Right lobe of liver (tissue), 6 donors: ENCODE measurements at places on chromosomes 4 and X. TPM values are rescaled to one million over a fixed set of nuclear protein-coding genes. Genes with fewer than 3 reads are reported as not detected.

Gene NOX1
- total RNA-seq: not detected

Gene SERTM2
- total RNA-seq: 0.20 TPM

Gene BEX5
- not detected for total RNA-seq

Gene USP26
- total RNA-seq: not detected

Gene SLC6A14
- not detected for total RNA-seq

Gene DGKK
- total RNA-seq: not detected

Gene IGFBP7
- total RNA-seq: 46.2 TPM

Gene RNF128
- 45.4 TPM for total RNA-seq

Gene HPGD
- total RNA-seq: 78.9 TPM

Gene SEC24B
- total RNA-seq: 22.1 TPM

Gene STK32B
- total RNA-seq: 0.05 TPM

Gene CD99L2
- total RNA-seq: 25.5 TPM

Gene TMPRSS11A
- not detected for total RNA-seq

Gene CXCL5
- total RNA-seq: not detected

Gene MSX1
- 0.19 TPM for total RNA-seq

Gene GPR78
- not detected for total RNA-seq

Gene NUP54
- 18.9 TPM for total RNA-seq

Gene PRDX4
- 120 TPM for total RNA-seq

Gene TENM3
- 3.0 TPM for total RNA-seq

Gene MID1IP1
- 51.6 TPM for total RNA-seq

- no peak for DNase-seq
- H3K27me3 ChIP-seq: no peaks in the 10 kb centered on the region
- no peaks in the 10 kb centered on the region for H3K36me3 ChIP-seq
- no peaks in the 10 kb centered on the region for H3K4me1 ChIP-seq
- no peak overlapping the region for H3K27ac ChIP-seq
These were observed 70.3 kb upstream of the UGT2B7 start for GRCh38 chr4:69025999-69026387.

GRCh38 chr4:18052158-18052557 is 30.6 kb upstream of the LCORL start:
- no peak overlapping the region for H3K4me3 ChIP-seq
- no peak overlapping the region for H3K27ac ChIP-seq
- DNase-seq: no peak
- H3K27me3 ChIP-seq: no peaks in the 10 kb centered on the region

DNA sequence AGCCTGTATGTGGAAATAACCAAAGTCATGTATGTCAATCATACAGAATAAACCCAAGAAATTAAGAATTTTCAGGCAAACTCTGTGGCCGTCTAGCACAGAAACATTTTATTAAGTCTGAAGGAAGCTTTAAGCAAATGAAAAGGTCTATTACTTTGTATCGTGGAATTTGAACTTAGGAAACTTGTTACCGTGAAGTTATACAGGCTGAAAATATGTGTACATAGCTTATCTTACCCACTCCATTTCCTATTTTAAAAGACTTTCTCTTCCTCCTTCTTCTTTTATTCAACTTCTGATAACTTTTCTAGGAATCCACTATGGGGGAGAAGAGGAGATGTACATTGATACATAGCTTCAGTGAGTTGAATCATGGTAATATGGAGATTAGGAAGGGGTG is 108.3 kb downstream of the AGTR2 start:
- no peak overlapping the region for H3K4me3 ChIP-seq
- H3K4me1 ChIP-seq: no peaks in the 10 kb centered on the region
- no peak overlapping the region for H3K27ac ChIP-seq
- DNase-seq: no peak

DNA sequence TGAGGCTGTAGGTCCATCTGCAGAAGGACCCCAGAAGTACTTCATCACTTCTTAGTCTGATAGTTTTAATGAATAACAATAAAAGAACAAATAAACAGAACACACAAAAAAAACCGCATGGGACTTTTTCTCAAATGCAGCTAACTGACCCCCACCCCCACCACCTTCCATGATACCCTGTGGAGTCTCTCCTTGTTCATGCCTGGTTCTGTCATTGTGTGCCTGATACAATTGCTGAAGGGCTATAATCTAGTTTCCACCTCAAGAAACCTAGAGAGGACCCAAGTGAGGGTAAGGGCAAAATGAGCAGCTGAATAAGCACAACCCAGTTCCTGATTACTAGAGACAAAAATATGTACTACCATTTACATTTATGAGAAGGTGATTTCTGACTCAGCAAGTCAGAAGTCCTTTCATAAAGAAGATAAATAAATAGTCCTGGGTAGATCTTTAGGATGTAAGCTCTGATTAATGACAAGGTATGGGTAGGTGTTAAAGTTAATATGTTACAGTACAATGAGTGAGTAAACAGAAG is 155.1 kb downstream of the TMA16 start:
- H3K27ac ChIP-seq: no peak overlapping the region
- no peaks in the 10 kb centered on the region for H3K4me1 ChIP-seq
- H3K4me3 ChIP-seq: no peak overlapping the region

DNA sequence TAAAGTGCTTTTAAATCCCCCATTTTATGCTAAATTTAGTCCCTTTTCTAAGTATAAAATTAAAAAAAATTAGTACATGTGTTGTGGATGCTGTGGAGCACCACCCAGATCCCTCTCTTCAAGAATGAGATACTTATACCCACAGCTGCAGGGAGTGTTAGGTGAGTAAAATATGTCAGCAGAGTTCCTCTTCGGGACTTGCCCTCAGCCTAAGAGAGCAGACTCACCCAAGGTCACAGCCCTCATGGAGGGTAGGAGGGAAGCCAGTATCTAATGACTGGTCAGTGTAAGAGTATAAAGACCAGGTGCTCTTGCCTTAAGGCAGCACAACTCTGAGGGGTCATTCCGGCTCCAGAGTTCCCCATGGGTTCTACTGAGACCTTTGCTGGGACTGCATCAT is 88.5 kb downstream of the REELD1 start:
- H3K4me1 ChIP-seq: no peaks in the 10 kb centered on the region
- H3K27ac ChIP-seq: no peak overlapping the region
- no peaks in the 10 kb centered on the region for H3K36me3 ChIP-seq
- H3K27me3 ChIP-seq: no peaks in the 10 kb centered on the region
- no peak overlapping the region for H3K4me3 ChIP-seq

DNA sequence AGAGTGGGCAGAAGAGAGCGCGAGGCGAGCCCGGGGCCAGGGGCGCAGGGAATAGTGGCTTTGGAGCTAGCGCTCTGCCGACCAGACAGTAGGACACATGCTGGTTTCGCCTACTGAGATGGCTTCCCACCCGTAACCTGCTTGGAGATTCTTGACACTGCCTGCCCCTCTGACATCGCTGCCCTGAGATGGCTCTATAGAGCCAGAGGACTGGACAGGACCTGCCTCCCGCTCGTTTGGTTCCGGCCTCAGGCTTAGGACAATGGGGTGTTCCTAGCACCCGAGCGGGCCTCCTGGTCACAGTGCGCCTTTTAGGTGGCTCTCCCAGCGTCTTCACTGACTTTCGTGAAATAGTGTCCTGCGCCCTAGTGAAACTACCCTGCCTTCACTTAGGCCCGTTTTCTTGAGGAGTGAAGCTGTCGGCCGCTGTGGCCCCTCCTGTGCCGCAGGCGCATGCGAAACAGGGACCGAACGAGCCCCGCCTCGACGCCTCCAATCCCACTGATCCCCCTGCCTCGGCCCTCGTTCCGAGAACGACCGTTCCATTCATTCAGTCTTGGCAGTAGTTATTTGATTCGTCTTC is 608 bp downstream of the TAF1 start:
- H3K27ac ChIP-seq: peak overlapping the region; percentile 55
- no peaks in the 10 kb centered on the region for H3K36me3 ChIP-seq
- DNase-seq: peak; percentile 30
- H3K4me1 ChIP-seq: no peaks in the 10 kb centered on the region

DNA sequence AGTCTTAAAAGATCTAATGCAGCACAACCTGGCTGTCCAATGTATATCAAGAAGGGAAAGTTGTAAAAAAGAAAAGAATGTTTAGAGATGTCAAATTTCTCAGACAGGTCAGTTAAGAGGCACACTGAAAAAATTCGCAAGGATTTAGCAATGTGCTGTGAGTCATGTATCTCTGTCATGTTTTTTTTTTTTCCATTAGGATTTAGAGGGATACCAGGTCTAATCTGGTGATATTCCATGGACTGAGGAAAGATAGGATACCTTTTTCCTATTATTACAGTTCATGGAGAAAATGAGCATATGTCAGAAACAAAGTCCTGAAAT is 815.4 kb upstream of the PCDH10 start:
- H3K27me3 ChIP-seq: no peaks in the 10 kb centered on the region
- no peak for DNase-seq
- H3K36me3 ChIP-seq: no peaks in the 10 kb centered on the region
- no peaks in the 10 kb centered on the region for H3K4me1 ChIP-seq
- no peak overlapping the region for H3K4me3 ChIP-seq

- DNase-seq: no peak
- no peak overlapping the region for H3K4me3 ChIP-seq
- no peaks in the 10 kb centered on the region for H3K27me3 ChIP-seq
- no peak overlapping the region for H3K27ac ChIP-seq
- no peaks in the 10 kb centered on the region for H3K36me3 ChIP-seq
These were observed 66.4 kb upstream of the GUCY1A1 start for GRCh38 chr4:155600244-155600643.

GRCh38 chrX:17053502-17053901 is 107.0 kb downstream of the REPS2 start:
- H3K4me1 ChIP-seq: no peaks in the 10 kb centered on the region
- no peak overlapping the region for H3K27ac ChIP-seq
- H3K27me3 ChIP-seq: no peaks in the 10 kb centered on the region
- DNase-seq: no peak

- no peak overlapping the region for H3K4me3 ChIP-seq
- no peaks in the 10 kb centered on the region for H3K4me1 ChIP-seq
- H3K27me3 ChIP-seq: no peaks in the 10 kb centered on the region
- no peak for DNase-seq
These were observed 52.4 kb downstream of the USP46 start for GRCh38 chr4:52606726-52607125.

DNA sequence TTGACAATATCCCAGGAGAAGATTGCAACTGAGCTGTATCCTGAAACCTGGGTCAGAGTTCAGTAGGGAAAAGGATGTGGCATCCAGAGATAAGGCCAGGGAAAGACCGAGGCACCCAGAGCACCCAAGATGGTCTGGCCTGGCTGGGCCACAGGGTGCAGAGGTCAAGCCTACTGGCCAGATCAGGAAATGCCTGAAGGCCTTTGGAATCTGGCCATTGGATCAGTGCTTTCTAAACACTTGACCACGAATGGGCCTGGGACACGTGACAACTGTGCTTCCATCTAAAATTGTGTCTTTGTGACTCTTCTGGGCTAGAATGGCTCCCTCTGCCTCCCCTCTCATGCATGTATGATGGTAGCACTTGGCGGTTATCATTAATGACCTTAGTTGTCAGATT is 316.9 kb downstream of the EVC2 start:
- H3K36me3 ChIP-seq: no peaks in the 10 kb centered on the region
- H3K4me3 ChIP-seq: no peak overlapping the region
- H3K27ac ChIP-seq: no peak overlapping the region
- no peaks in the 10 kb centered on the region for H3K27me3 ChIP-seq
- no peak for DNase-seq
- H3K4me1 ChIP-seq: no peaks in the 10 kb centered on the region

- H3K36me3 ChIP-seq: no peaks in the 10 kb centered on the region
- no peaks in the 10 kb centered on the region for H3K27me3 ChIP-seq
- no peaks in the 10 kb centered on the region for H3K4me1 ChIP-seq
- no peak overlapping the region for H3K27ac ChIP-seq
These were observed 52.6 kb upstream of the PPARGC1A start for GRCh38 chr4:23942471-23942870.

GRCh38 chr4:74770226-74770910 is 24.0 kb downstream of the BTC start:
- no peaks in the 10 kb centered on the region for H3K27me3 ChIP-seq
- H3K36me3 ChIP-seq: no peaks in the 10 kb centered on the region
- H3K4me1 ChIP-seq: no peaks in the 10 kb centered on the region
- DNase-seq: no peak
- H3K27ac ChIP-seq: no peak overlapping the region

- DNase-seq: no peak
- H3K27me3 ChIP-seq: no peaks in the 10 kb centered on the region
- no peak overlapping the region for H3K27ac ChIP-seq
- H3K4me3 ChIP-seq: no peak overlapping the region
- no peaks in the 10 kb centered on the region for H3K4me1 ChIP-seq
These were observed 311.6 kb upstream of the DIAPH2 start for GRCh38 chrX:96373047-96373355.

GRCh38 chr4:152229782-152230289 is 306.1 kb downstream of the FBXW7 start:
- DNase-seq: no peak
- H3K36me3 ChIP-seq: no peaks in the 10 kb centered on the region
- H3K27ac ChIP-seq: no peak overlapping the region
- no peaks in the 10 kb centered on the region for H3K27me3 ChIP-seq
- no peaks in the 10 kb centered on the region for H3K4me1 ChIP-seq

GRCh38 chr4:76897536-76898384 is at the start of gene SOWAHB:
TSS of gene SOWAHB (minus strand) at chr4:76898144. CDS start at chr4:76897849, 295 bp downstream.
- no peaks in the 10 kb centered on the region for H3K36me3 ChIP-seq
- H3K4me3 ChIP-seq: peak within 1 kb of the TSS; percentile 69
- no peaks in the 10 kb centered on the region for H3K27me3 ChIP-seq
- H3K4me1 ChIP-seq: peaks cover 2% of the 10 kb centered on the region
- H3K27ac ChIP-seq: peak within 1 kb of the TSS; percentile 80

GRCh38 chrX:71604141-71604540 is 14.2 kb downstream of the CXCR3 start:
- H3K27ac ChIP-seq: no peak overlapping the region
- no peaks in the 10 kb centered on the region for H3K4me1 ChIP-seq
- peaks cover 2% of the 10 kb centered on the region for H3K36me3 ChIP-seq
- no peaks in the 10 kb centered on the region for H3K27me3 ChIP-seq
- no peak overlapping the region for H3K4me3 ChIP-seq

- no peak for DNase-seq
- H3K4me3 ChIP-seq: peak within 1 kb of the TSS; percentile 27
- H3K36me3 ChIP-seq: no peaks in the 10 kb centered on the region
- no peaks in the 10 kb centered on the region for H3K27me3 ChIP-seq
These were observed at the start of gene GASK1B for GRCh38 chr4:158172261-158173258. TSS of gene GASK1B (minus strand) at chr4:158173025. CDS start at chr4:158171375, 1,650 bp downstream.

DNA sequence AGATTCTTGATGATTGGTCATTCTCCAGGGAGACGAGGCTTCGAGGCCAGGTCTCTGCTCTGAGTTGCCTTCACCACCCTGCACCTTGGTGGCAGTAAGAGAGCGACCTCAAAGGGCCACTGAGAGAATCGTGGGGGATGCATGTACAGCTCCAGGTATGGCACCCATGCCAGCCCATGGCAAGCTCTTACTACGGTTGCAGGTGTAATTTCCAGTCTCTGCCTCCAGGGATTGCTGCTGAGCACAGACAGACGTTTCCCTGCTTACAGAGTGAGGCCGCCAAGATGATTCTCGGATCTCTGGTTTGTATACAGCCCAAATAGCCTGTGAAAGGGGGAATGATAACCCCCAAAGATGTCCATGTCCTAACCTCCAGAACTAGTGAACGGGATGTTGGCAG is 16.3 kb upstream of the DRD5 start:
- H3K4me3 ChIP-seq: no peak overlapping the region
- DNase-seq: no peak
- no peaks in the 10 kb centered on the region for H3K27me3 ChIP-seq
- no peaks in the 10 kb centered on the region for H3K36me3 ChIP-seq

GRCh38 chrX:153372949-153373348 is 28.2 kb downstream of the PNMA6E start:
- H3K4me3 ChIP-seq: no peak overlapping the region
- H3K36me3 ChIP-seq: no peaks in the 10 kb centered on the region
- H3K27ac ChIP-seq: no peak overlapping the region
- no peaks in the 10 kb centered on the region for H3K4me1 ChIP-seq

- H3K27me3 ChIP-seq: no peaks in the 10 kb centered on the region
- no peaks in the 10 kb centered on the region for H3K4me1 ChIP-seq
- no peak overlapping the region for H3K4me3 ChIP-seq
These were observed 18.0 kb downstream of the ING2 start for GRCh38 chr4:183522821-183523220.
